ENCODE measurements at places on chromosomes 1 and 21.

DNA sequence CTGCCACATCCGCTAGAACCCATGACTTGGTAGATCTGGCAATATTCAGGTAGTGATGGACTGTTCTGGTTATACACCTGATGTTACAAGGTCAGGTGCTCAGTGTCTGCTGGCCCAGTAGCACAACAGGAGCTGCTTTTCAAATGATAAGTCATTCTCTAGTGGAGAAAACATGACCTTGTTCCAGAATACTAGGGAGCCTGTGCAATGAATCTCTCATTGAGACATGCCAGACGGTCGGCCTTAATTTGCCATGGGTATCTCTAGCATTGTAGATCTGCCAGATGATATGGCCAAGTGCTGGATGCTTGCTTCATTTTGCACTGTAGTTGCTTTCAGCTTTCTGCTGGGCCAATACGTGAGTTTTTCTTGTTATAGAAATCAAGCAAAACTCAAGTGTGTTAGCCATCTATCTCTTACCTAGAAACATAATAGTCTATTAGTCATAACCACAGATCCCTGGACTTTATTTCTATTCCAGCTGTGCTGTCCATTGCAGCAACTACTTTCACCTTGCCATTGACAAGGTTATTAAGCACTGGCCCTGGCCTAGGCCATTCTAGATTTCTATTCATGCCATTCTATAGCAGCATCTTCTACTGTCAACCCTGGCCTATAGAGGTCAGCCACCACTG, 13.9 kb upstream of the CENPF start:
- DNase-seq = no peak

- DNase-seq = no peak
Observed at GRCh38 chr1:219657186-219657585, 44.3 kb upstream of the ZC3H11B start.

DNA sequence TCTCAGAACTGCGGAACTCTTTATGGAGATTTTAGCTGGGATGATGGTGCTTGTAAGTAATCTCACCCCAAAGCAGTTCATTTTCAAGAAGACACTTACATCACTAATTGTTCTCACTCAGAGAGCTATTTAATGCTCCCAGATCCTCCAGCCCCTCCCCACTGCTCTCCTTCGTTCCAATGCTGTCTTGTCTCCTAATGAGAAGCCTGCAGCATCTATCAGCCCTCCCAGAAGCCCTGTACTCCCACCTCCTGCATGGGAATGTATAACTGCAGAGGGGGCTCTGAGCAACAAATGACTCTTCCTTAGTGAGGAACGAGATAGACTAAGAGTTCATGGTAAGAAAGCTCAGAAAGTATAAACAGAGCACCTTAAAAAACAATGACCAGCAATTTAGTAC, 377.4 kb upstream of the RUNX1 start:
- no peak for DNase-seq

DNA sequence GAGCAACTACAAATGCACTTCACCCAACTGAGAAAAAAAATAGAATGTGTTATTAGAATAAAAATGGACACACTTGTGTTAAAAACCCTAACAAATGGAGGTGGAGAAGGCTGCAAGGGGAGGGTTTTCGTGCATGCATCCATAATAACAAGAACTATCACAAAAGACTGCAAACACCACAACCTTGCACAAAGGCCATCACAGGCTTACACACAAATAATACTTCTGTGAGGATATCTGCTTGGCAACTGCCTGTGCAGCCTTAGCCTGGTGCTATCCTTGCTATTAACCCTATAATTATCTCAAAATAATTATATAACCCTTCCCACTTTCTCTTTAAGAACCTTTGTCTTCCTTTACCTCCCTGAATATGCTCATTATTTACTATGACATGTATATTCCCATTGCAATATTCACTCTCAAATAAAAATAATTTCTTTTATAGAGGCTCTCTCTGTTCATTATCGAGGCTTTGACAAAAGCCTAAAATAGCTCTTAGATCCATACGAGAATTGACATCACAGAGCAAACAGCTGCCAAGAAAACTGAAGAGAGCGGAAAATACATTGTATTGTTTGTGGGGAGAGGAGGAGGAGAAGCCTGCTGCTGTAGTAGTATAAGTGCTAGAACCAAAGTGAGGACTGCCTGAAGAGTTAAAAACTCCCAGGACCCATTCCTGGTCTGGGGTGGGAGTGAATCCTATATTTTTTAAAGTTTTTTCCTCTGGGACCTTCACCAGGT, 1768.7 kb downstream of the BRINP3 start:
- no peak for DNase-seq

DNA sequence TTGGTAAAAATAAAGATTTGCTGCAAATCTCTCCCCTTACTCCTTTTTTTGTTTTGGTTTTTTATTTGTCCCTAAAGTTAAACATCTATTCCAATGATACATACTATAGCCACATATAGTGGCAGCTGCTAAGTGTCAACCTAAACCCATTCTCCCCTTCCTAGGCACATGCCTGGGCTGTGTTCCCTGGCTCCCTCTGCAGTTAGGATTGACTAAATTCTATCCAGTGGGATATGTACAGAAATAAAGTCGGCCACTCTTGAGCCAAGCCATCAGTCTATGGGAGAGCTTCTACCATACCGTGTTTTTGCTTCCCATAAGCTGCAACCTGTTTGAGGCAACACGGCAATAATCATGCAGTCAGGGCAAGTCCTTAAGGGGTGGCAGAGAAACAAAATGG, 23.6 kb downstream of the MCOLN3 start:
- no peak for DNase-seq

- no peak for DNase-seq
Observed at GRCh38 chr1:55555956-55556725, 341.0 kb upstream of the USP24 start.

GRCh38 chr21:22762463-22762862, 1764.3 kb downstream of the NCAM2 start:
- no peak for DNase-seq

GRCh38 chr1:157574836-157575235, 22.5 kb upstream of the FCRL5 start:
- DNase-seq = no peak

GRCh38 chr1:208825300-208825699, 581.1 kb upstream of the PLXNA2 start:
- no peak for DNase-seq

DNA sequence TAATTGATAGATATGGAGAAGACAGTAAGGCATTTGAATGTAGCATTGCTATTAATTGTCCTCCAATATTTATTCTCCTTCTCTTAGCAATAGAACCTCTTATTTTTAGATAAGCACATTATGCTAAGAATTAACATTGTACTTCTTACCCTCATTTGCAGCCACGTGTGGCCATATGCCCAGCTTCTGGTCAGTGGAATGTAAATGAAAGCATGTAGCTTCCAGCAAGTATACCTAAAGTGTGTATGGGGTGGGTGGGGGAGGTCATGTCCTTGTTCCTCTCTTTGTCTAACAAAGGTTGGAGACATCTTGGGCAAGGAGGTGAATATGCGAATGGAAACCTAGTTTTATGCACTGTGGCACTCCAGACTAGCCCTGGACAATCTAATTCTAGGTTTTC, 133.6 kb upstream of the HMCN1 start:
- no peak for DNase-seq

DNA sequence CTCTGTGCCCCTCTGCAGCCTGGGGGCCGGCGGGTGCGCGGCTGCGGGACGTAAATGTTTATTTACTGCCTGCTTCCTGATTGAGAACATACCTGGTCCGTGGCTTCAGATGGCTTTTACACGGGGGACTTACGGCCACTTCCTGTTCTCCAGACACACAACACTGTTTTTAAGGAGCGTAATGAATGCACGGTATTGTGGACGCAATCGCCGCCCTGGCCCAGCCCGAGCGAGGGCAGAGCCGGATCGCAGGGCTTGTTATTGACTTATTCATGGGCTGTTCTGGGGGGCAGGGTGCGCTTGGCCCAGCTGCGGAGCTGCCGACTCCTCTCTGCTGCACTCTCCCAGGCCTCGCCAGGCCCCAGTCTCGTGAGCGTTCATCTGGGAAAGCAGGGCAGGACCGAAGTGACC, 52.8 kb upstream of the ACTRT2 start:
- DNase-seq = no peak

All from activated T-helper 1 cell treated with Interleukin-2 at 50 U/mL for 16 hours (primary cell).